Transverse colon (tissue), 4 donors: ENCODE measurements at places on chromosomes 12 and 14. TPM values are rescaled to one million over a fixed set of nuclear protein-coding genes. Genes with fewer than 3 reads are reported as not detected.

The GUCY2C gene
- total RNA-seq = 85.7 TPM

The ART4 gene
- total RNA-seq = not detected

GRCh38 chr14:50354527-50354926, 42.2 kb downstream of the CDKL1 start:
- H3K4me3 ChIP-seq = no peak overlapping the region
- H3K27me3 ChIP-seq = no peaks in the 10 kb centered on the region
- H3K4me1 ChIP-seq = no peaks in the 10 kb centered on the region
- no peak overlapping the region for H3K27ac ChIP-seq

GRCh38 chr12:3084742-3085141, 7.6 kb downstream of the TSPAN9 start:
- H3K36me3 ChIP-seq = no peaks in the 10 kb centered on the region
- no peaks in the 10 kb centered on the region for H3K27me3 ChIP-seq
- H3K4me1 ChIP-seq = no peaks in the 10 kb centered on the region
- H3K4me3 ChIP-seq = no peak overlapping the region

GRCh38 chr12:67546746-67547145, 101.8 kb upstream of the DYRK2 start:
- no peak overlapping the region for H3K4me3 ChIP-seq
- DNase-seq = no peak
- no peaks in the 10 kb centered on the region for H3K4me1 ChIP-seq

- H3K36me3 ChIP-seq = no peaks in the 10 kb centered on the region
- no peaks in the 10 kb centered on the region for H3K27me3 ChIP-seq
- DNase-seq = no peak
Observed at GRCh38 chr12:91249518-91250272, 67.1 kb upstream of the DCN start.

GRCh38 chr14:22332686-22333421, 256.2 kb downstream of the DAD1 start:
- no peak overlapping the region for H3K27ac ChIP-seq
- DNase-seq = no peak
- no peaks in the 10 kb centered on the region for H3K27me3 ChIP-seq
- H3K4me1 ChIP-seq = no peaks in the 10 kb centered on the region
- H3K36me3 ChIP-seq = no peaks in the 10 kb centered on the region

DNA sequence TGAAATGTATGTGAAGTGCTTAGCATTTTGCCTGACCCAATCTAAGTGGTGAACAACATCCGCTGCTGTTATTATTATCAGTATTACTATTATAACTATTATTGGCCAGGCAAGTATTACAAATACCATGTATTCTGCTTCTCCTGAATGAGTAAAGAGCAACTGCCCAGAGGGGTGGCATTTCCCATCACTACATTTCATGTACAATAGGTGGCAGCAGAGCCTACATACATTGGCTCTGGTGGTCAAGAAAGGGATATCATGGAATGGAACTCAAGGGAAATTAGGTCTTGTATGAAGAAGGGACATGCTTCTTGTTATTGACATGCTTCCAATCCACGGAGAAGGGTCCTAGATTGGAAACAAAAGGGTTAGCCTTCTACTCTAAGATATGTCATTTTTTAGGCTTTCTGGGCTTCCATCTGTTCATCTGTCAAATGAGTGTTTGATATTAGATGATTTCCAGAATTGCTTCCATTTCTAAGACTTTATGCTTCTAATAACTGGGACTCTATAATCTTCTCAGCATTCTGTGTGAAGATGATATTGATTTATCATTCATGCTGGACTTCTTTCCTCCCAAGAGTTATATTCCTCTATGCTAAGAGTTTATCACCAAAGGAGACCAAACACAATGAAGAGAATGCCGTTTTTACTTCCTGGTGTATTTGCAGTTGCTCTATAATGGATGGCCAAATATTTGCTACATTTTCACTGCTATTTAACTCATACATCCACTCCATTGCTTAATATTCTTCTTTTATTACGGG, 239.1 kb downstream of the SSPN start:
- H3K4me1 ChIP-seq = no peaks in the 10 kb centered on the region
- H3K27me3 ChIP-seq = no peaks in the 10 kb centered on the region
- H3K4me3 ChIP-seq = no peak overlapping the region
- H3K27ac ChIP-seq = no peak overlapping the region

The ZDHHC22 gene
- not detected for total RNA-seq

DNA sequence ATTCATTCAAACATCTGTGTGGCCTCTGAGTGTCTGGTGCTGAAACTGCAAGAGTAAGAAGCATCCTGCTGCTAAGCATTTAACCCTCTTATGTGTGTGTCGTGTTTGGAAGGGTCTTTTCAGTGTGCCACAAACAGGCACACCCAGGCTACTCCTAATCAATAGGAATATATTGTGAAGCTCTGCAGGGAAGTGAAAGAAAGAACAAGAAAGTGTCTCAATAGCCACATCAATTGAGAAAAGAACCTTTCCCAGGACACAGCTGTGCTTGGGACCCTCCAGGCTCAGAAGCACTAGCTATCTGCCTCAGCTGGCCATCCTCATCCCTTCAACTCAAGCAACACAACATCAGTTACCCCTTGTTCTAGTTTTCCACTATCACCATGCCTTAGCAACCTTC, 13.4 kb upstream of the KRAS start:
- H3K27me3 ChIP-seq = no peaks in the 10 kb centered on the region
- H3K27ac ChIP-seq = no peak overlapping the region
- no peaks in the 10 kb centered on the region for H3K4me1 ChIP-seq

DNA sequence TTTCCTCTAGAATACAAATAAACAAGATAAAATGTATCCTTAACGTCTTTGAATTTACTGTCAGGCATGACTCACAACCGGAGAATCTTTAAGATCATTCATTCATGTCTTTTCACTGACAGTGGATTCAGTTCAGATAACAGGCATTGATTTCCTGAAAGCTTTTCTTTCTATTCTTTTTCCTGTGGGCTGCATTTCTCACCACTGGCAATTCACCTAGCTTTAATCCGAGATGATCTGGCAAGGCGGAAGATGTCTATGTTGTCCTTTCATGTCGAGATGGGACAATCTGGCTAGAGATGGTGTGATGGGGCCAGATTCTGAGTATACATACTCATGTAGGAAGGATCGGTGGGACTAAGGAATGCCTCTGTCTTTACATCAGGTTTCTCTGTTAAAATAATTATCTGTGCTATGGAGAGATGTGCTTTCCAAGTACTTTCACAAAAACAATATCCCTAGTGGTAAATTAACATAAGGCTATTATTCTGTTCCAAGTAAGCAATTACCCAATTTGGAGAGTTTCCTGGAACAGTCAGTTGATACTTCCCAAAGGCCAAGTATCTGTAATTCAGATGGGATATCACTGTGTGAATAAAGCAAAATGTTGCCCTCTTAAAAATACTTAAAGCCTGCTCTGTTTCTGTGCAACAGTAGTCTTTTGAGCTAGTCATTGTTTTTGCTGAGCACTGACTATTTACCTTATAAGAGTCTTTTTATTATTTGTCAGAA, 17.8 kb downstream of the ACSS3 start:
- H3K27me3 ChIP-seq = no peaks in the 10 kb centered on the region
- no peaks in the 10 kb centered on the region for H3K36me3 ChIP-seq
- DNase-seq = no peak
- H3K27ac ChIP-seq = no peak overlapping the region
- no peak overlapping the region for H3K4me3 ChIP-seq
- H3K4me1 ChIP-seq = no peaks in the 10 kb centered on the region

The SLC6A13 gene
- not detected for total RNA-seq

DNA sequence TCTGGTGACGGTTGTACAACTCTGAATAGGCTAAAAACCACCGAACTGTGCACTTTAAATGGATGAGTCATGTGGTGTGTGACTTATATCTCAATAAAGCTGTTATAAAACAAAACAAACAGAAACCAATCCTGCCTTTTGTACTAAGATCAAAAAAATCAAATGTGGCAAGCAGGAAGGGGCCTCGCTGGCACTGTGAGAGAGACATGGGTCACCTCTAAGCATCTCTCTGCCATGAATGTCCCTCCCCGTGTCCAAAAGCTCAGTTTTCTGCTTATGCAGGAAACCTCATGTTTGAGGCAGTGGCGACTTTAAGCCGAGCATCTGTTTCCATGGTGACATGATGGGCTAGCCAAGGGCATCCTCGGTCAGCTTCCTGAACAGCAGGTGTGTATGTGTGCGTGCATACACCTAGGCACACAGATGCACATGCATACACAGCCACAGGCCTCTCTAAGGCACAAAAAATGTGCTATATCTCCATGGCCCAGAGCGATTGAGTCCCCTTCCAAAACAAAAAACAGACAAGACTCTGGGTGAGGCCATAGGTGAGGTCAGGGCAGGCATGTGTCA, 44.4 kb downstream of the ARL6IP4 start:
- H3K36me3 ChIP-seq = no peaks in the 10 kb centered on the region
- DNase-seq = no peak
- no peak overlapping the region for H3K4me3 ChIP-seq

DNA sequence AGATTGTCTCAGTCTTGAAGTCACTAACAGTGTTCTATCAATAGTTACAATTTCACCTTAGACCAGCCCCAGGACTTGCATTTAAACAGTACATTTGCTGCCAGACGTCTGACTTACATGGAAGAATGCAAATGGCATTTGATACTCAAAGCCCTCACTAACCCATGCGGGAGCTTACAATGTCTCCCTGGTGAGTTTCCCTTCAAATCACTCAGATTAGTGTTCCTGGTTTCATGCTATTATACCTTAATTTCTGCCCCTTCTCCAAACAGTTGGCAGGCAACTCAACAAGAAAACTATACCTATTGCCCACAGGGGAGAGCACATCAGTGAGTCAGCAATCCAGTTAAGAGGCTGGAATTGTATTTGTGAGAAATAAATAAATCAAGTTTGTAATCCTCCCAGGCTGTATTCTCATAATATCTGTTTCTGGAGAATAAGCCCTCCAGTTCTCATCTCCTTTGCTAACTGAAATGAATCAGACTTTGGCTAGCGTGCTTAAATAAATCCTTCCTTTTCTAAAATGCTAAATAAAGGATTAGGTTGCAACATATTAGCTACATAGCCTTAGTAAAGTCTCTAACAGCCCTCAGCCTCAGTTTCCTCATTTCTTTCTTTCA, 23.7 kb downstream of the GSTZ1 start:
- DNase-seq = no peak
- no peak overlapping the region for H3K4me3 ChIP-seq
- no peaks in the 10 kb centered on the region for H3K4me1 ChIP-seq
- H3K27ac ChIP-seq = no peak overlapping the region
- H3K36me3 ChIP-seq = peaks cover 6% of the 10 kb centered on the region
- no peaks in the 10 kb centered on the region for H3K27me3 ChIP-seq
